ENCODE measurements at places on chromosomes 11 and 22. TPM values are rescaled to one million over a fixed set of nuclear protein-coding genes. Genes with fewer than 3 reads are reported as not detected.

- DNase-seq, result no peak
Observed at GRCh38 chr11:95999711-96000406, 76.0 kb upstream of the MTMR2 start.

Gene OR6A2
- total RNA-seq, result not detected

DNA sequence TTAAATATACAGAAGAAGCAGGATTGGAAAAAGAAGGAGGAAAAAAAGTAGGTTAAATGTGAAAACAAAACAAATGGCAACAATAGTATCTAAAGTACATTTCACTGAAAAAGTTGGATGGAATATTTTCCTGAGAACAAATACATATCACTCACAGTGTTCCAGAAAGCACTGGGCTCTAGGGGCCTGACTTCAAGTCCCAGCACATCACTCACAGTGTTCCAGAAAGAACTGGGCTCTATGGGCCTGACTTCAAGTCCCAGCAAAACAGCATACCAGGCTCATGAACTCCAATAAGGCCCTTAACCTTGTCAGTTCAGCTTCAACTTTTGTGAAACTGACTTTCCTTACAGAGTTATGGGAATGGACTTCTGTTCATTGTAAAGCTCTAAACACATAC lies 46.0 kb upstream of the CCDC34 start:
- DNase-seq, result no peak

GRCh38 chr11:5666402-5666793 lies 18.5 kb downstream of the TRIM5 start:
- DNase-seq, result no peak

DNA sequence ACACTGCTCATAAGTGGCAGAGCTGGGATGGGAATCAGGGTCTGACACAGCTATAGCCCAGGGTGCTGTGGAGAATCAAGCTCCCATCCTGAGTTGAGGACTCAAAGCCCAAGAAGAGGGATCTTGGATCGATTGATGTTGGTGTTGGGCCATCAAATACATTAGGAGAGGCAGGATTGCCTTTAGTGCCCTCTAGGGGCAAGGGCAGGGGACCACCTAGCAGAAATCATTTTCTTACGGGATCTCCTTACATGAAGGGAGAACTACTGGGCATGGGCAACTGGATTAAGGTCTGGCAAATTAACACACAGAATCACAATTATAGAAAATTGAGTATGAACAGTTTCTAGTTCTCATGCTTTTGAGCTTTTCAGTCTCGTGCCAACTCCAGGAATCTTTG lies 24.9 kb upstream of the EMSY start:
- no peak for DNase-seq

Gene ARSA
- 27.0 TPM for total RNA-seq

DNA sequence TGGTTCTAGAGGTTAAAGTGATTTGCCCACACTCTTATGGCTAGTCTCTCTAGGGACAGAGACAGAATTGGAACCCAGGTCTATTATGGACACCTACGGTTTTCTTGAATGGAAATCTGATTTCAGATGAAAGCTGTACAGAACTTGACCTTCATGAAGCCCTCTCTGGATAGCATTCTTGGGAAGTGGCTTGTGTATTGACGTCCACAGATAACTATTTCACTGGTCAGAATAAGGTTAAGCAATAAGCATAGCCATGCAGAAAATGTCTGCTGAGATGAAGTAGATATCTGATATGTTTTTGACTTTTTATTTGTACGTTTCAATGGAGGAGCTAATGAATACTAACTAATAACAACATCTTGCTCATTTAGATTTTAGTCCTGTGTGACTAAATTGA lies 1.1 kb downstream of the TLCD5 start:
- no peak for DNase-seq

DNA sequence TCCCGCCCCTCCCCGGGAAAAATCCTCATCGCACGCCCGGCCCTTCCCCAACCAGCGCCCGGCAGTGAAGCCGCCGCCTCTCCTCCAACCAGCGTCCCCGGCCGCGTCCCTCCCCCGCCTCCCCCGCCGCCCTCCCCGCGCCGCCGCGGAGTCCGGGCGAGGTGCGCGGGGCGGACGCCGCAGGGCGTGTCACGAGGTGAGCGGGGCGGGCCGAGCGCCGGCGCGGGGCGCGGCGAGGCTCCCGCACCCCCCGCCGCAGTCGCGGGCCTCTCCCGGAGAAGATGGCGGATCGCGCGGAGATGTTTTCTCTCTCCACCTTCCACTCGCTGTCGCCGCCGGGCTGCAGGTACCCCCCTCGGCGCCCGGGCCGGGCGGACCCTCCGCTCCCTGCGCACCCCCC lies at the start of gene MAPK8IP2:
Gene MAPK8IP2, plus strand, starts transcription at position 256 of the 400 bp plus-strand sequence. Its CDS starts 26 bp downstream, at position 282.
- no peak for DNase-seq

DNA sequence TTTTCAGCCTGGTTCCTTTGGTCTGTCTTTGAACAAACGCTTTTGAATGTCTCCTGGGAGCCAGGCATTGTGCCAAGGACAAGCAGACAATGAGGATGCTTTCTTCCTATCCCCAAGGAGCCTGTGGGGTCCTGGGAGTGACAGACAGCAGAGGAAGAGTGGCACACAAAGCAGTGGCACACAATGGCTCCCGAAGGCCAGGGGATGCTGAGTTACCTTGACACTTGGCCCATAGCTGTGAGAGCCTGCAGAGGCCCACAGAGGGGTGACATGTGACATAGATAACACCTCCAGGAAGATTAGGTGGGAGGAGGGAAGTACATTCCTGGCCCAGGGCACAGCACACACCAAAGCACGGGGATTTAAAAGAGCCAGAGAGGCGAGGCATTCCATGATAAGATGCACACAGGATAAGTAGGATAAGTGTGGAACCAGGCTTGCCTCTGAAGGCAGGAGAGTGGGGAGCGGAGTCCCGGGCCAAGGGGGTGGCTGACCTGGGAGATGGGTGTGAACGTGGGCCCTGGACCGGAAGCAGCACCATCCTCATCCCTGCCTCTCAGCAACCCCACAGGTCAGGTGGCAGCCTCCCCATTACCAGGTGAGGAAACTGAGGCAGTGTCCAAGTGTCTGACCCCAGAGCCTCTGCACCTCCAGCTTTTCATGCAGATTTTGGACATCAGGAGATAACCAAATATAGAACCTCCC lies 6.3 kb downstream of the UPB1 start:
- DNase-seq, result no peak

- DNase-seq, result no peak
Observed at GRCh38 chr11:127806501-127806900, 780.9 kb downstream of the ETS1 start.

Gene NPTXR
- total RNA-seq, result 30.8 TPM

Gene E2F8
- total RNA-seq, result 3.4 TPM

Gene LSP1
- total RNA-seq, result 24.9 TPM

DNA sequence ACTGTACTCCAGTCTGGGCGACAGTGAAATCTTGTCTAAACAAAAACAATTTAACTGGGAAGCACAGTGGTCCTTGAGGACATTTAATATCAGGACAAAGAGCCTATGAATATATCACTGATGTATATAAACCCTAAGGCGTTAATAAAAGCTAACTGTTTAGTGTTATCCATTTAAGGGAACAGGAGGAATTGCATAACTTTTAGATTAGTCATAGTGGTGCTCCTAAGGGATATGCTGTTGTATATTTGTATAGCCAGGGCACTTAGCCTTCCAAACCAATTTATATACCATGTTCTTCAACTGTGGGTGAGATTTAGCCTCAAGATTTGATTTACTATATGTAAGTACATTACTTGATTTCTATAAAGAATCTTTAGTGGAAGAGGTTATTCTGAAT lies 3.0 kb upstream of the CHEK1 start:
- no peak for DNase-seq

DNA sequence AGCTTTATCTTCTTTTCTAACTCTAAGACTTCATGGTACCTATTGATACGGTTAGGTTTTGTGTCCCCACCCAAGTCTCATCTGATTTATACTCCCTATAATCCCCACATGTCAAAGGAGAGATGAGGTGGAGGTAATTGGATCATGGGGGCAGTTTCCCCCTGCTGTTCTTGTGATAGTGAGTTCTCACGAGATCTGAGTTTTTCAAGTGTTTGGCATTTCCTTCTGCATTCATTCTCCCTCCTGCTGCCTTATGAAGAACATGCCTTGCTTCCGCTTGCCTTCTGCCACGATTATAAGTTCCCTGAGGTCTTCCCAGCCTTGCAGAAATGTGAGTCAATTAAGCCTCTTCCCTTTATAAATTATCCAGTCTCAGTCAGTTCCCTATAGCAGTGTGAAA lies 5.1 kb upstream of the FAT3 start:
- DNase-seq, result no peak

- DNase-seq, result no peak
Observed at GRCh38 chr11:120649316-120649715, 137.8 kb downstream of the GRIK4 start.

Gene CYB5R2
- total RNA-seq, result 3.7 TPM

- DNase-seq, result no peak
Observed at GRCh38 chr11:43746670-43747069, 66.1 kb downstream of the HSD17B12 start.

DNA sequence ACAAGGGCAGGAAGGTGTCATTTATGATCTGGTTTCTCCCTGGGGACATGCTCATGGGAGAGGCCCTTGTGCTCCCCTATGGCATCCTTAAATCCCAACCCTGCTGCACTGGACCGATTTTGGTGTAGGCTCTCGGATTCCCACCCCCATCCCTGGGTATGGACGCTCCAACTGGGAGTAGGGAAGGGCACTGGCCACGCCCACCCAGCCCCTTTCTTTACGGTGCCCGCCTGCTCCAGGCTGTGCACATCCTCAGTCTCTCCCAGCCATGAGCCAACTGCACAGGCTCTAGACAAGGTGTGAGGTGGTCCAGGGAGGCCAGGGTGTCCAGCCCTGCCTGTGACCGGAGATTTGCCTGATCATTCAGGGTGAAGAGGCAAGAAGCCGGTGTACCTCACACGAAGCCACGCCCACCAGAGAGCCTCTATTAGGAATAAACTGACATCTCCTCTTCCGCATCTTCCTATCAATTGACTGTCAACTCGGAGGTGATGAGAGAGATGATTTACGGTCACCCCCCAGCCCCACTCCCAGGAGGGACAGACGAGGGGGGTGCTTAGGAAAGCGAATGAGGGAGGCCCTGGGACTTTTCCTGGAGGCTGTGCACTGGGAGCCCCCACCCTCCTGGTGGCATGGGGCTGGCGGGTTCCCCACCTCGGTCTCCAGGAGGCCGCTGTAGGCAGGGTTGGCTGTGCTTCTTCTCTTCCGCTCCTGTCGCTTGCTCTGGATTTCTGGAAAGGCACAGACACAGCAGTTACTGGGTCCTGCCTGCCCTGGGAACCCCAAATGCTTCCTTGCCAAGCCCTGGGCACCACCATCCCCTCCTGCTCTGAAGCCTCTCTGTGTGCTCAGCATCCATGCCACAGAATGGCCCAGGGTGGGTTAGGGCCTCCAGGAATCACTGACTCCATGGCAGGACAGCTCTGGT lies 116.7 kb downstream of the PHF21B start:
- DNase-seq, result no peak

DNA sequence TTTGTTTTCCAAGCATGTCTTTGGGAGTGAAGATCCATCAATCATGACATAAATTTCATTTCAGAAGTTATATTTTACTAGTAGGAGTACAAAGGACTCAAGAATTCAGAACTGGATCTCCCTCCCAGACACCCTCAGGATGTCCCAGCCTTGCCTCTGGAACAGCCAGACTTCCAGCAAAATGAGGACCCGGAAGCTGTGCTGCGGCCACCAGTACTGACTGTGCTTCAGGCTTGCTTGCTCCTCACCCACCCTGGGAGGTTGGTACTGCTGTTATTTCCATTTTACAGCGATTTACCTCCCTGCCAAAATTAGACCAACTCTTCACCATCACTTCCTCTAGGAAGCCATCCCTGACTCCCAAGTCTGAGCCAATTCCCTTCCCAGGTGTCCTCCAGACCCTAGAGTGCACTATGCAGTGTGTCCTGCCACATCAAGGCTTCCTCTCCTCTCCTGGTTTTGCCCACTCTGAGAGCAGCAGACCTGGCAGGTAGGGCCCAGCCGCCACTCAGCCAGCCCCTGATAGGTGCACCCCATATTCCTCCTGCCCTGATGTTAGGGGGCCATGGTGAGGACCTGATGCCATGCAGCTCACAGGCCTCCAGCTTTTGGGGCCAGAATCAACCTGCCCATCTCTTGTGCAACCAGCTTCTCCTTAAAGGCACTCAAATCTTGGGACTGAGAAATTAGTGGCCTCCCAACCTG lies 47.3 kb upstream of the WNT7B start:
- peak; percentile 7 for DNase-seq

- DNase-seq, result no peak
Observed at GRCh38 chr11:76252631-76253070, 46.3 kb upstream of the WNT11 start.

DNA sequence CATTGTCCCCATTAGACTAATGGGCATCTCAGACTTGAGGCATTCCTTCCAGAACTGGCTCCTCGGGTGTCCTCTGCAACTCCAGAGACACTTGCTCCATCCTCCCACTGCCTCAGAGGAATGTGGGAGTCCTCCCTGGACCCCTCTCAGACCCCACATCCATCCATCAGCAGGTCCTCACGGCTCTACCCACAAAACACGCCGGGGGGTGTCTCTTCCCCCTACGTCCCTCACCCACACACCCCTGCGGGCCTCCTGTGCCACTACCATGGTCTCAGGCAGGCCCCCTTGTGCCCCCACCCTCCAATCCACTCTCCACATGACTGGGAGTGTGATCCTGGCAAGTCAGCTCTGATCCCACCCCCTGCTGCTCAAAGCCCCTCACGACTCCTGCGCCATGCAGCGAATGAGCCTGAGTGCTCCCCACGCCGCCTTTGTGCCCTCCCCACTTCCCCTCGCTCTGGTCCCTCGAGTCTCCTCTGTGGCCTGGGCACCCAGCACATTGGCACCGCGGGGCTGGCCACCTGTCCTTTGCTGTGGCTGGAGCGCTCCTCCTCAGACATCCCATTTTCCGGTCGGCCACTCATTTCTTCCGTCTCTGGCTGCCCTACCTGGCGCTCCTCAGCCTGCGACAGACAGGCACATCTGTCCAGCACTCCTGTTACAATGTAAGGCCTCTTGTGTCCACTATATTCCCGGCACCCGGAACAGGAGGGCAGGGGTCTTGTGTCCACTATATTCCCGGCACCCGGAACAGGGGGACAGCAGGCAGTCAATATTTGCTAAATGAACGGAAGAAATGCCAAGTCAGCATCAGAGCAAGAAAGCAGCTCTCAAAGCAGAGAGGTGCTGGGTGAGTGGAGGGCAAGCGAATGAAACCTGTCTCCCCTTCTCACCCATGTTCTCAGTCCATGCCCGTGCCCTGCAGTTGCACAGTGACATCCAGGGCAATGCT lies 14.2 kb upstream of the MOB2 start:
- DNase-seq, result peak; percentile 10
